ENCODE measurements at places on chromosomes 7 and 10.

- DNase-seq = no peak
Measured at GRCh38 chr10:112402917-112403316, 29.0 kb downstream of the ACSL5 start.

DNA sequence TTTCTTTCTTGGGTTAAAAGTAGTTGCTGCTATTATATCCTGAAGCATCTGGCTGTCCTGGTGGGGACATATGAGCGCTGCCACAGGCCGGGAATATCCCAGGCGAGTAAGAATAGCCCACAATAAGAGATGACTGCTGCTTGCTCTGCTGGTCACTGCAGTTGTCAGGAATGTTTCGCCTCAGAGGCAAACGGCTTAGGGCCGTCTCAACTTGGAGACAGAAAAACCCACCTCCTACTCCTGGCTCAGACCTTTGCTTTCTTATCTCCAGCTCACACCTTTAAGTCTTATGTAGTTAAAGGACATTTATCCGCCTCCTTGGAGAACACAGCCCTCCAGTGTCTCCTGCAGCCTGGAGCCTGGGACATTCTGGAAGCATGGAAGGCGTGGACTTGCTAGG lies at the start of gene GJD4:
GJD4 (plus strand) TSS at position 151 of the 400 bp plus-strand sequence; CDS start at position 378, 227 bp downstream.
- DNase-seq = no peak

DNA sequence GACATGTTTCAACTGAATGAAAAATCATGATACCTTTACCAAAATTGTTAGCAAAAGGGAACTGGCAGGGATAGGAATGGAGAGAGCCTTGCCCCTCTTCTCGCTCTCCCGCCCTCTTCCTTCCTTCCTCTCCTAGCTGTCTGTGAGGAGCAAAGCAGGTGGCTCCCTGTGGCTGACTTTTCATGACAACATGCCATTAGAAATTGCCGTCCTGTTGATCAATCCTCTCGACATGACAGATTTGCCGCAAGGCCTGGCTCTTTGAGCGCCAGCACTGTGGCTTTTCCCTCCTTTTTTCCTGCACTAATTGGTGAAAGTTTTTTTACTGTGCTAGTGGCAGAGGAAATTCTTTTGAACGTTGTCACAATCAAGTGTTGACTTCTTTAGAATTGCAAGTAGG lies 171.1 kb downstream of the TCF7L2 start:
- DNase-seq = peak; percentile 46

- DNase-seq = no peak
Measured at GRCh38 chr10:34153663-34154382, 661.3 kb downstream of the PARD3 start.

DNA sequence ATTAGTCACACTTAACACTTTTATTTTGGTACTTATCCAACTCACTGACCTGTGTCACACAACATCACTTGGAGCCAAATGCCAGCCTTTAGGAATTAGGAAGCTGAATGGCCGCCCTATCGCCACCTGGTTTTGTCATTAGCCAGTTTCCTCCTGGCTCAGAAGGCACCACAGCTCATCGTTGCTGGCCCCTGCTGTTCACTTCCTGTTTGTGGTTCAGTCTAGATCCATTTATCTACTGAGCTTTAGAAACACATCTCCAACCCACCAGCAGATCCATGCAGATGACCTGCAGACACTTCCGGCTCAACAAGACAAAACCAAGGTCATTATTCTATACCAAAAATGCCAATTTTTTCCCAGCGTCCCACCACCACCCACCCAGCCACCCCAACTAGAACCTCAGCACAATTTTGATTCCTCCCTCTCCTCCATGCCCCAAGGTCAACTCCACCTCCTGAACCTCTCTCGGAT lies 193.5 kb upstream of the NEBL start:
- DNase-seq = no peak

DNA sequence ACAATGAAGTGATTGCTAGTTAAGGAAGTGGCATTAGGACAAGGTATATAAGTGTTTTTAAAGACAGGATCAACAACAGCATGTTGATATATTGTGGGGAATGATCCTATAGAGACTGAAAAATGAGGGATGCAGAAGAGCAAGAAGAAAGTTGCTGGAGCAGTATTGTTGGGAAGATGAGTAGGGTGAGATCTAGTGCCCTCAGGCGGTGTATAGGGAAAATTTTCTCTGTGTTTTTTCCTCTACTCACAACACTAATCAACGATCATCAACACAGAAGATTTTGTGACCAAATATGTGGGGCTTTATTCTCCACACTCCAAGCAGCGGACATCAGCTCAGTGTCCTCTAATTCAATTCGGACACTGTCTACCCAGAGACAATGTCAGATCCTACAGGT lies 9.6 kb upstream of the PTTG1IP2 start:
- DNase-seq = no peak

DNA sequence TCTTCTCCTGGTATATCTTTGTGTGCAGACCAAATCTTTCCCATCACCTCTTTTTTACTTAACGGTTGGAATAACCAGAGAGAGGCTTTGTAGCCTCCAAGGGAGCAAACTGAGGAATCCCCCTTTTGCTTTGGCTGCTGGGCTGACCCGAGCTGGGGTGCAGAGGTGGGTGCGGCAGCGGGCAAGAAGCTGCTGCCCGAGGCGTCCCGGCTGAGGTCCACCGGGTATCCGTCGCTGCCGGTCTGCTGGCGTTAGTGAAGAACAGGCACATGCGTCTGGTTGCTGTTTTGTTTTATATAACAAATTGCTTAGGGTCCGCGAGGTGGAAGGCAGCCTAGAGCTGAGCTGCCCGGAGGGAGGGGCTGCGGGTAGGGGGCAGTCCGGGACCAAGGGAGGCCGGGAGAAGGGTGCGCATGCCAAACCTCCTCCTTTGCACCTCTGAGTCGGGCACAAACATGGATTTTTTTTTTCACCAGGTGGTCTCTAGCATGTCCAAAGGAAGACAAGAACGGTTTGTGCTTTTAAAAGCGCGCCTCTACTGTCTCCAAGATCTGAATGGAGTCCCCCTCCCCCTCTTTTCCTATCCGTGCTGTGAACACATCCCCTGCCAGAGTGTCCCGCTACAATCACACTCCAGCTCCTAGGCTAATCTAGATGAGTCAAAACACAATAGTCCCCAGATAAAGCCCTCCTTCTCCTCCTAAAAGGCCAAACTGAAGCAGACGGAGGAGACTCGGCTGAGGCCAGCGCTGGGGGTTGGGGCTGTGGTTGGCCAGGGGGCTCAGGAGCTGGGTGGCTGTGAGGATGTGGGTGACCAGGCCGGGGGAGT lies 6.8 kb upstream of the GATA3 start:
- DNase-seq = no peak

GRCh38 chr10:62652564-62652963 lies 152.0 kb upstream of the ADO start:
- DNase-seq = no peak

GRCh38 chr7:18573410-18574234 lies 78.1 kb downstream of the HDAC9 start:
- no peak for DNase-seq

DNA sequence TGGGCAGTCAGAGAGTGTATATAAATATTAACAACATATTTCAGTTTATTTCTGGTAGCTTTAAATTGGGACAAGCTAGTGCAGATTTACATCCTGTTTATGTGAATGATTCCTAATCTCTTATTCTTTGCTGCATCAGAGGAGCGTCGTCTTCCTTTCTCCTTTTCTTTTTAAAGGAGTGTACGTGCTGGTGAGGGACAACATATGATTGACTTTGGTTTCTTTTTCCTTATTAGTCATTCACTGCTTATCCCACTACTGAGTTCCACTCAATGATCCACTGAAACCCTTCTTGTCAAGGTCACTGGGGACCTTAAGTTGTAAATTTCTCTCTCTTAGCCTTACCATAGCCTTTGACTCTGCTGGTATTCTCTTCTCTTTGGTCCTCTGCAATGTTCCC lies 116.3 kb downstream of the EXOC4 start:
- DNase-seq = no peak

GRCh38 chr7:2261611-2262010 lies 19.6 kb downstream of the NUDT1 start:
- DNase-seq = no peak

- DNase-seq = no peak
Measured at GRCh38 chr10:93220296-93221170, 146.8 kb downstream of the CYP26A1 start.

DNA sequence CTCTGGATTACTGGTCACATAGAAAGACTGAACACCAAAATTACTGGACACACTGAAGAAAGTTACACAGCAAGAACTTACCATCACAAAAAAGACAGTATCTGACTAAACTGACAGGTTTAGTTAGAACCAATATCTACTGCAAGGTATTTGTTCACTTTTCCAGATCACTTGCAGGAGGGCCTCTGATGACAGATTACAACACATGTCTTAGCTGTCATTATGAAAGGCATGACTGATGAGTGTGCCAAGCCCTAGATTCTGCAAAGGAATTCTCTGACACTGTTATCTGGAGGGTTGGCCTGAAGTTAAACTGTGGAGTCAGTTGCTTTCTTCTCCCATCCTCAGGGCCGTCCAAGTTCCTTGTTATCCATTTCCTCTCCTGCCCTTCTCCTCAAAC lies 242.7 kb downstream of the KIF20B start:
- peak; percentile 49 for DNase-seq

DNA sequence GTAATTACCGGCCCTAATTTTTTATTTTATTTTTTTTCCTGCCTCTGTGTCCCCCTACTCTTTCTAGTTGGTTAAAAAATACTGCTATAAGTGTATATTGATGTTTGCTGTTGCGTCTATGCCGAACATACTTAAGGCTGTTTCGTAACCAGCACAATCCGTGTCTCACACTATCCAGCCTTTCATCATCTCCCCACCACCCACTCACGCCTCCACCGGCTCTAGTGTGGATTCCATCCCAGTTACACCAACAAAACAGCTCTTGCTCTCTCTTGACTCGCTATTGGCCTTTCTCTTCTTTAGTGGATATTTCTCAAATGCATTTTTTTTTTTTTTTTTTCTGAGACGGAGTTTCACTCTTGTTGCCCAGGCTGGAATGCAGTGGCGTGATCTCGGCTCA lies 70.1 kb upstream of the CAMK1D start:
- DNase-seq = peak; percentile 70

DNA sequence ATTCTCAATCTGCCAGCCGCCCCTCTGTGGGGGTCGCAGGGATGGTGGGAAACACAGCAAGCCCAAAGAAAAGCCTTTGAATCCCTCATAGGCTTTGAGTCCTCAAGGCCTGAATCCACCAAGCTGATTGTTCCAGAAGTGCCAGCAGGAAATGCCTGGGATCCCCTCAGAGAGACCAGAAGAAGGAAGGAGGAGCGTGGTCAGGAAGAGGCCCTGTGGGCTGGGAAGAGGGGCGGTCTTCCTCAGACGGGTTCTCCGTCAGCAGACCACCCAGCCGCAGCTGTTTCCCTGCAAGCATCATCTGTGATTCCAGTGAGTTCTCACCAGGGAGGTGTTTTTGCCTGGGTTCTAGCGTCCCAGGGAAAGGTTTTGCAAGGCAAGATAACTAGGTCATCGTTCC lies 190.0 kb upstream of the KLF6 start:
- DNase-seq = no peak

DNA sequence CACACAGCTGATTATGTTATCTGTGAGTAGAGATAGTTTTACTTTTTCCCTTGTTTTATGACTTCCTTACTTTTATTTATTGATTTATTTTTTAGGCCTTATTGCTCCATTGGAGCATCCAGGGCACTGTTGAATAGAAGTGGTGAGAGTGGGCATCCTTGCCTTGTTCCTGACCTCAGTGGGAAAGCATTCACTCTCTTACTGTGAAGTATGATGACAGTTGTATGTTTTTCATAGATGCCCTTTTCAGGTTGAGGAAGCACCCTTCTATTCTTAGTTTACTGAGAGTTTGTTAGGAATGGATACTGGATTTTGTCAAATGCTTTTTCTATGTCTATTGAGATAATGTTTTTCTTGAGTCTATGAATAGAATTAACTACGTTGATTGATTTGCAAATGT lies 88.6 kb downstream of the XRCC2 start:
- DNase-seq = no peak

DNA sequence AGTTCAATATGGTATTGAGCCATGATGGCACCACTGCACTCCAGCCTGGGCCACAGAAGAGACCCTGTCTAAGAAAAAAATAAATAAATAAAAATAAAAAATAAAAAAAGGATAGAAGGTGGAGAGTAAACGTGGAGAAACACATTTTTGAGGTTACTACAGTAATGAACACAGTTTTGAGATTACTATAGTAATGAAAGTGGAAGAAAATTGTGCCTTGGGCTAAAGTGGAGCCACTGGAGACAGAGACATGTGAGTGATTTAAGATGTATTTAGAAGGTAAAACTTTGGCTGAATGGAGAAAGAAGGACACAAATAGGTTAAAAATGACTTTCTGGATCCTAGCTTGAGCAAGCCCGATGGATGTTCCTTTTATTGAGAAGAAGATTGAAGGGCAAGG lies 76.8 kb downstream of the HGF start:
- no peak for DNase-seq

DNA sequence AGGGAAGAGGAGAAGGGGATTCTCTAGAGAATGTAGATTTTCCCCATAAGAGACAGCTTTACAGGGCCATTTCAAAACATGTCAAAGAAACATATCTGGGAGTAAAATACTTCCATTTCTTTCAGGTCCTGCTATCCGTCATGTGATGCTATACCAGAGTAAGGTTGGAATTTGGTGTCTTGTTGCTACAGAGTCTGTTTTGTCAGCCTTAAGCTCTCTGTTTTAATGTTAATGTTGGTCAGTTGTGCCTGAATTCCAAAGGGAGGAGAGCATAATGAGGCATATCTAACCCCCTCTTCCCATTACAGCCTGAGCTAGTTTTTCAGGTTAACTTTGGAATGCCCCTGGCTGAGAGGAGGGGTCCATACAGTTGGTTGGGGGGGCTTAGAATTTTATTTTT lies 94.7 kb upstream of the CCDC71L start:
- DNase-seq = peak; percentile 55

DNA sequence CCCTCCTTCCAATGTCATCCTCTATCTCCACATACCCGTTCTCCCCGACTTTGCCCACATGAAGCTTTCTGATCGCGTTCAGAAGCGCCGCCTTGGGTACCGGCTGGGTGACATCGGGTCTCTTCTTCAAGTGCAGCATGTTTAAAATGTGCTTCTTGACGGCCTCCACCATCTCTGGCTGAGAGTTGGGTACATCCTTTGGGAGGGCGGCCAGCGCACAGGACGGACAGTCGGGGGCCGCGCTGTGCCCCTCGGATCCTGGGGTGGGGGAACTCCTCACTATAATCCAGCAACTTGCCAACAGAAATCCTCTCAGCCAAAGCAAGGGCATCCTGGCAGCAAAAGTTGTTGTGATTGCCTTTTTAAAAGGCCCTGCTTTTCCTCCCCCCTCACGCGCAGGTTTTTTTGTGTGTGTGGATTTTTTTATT lies 2.8 kb downstream of the INHBA start:
- no peak for DNase-seq

DNA sequence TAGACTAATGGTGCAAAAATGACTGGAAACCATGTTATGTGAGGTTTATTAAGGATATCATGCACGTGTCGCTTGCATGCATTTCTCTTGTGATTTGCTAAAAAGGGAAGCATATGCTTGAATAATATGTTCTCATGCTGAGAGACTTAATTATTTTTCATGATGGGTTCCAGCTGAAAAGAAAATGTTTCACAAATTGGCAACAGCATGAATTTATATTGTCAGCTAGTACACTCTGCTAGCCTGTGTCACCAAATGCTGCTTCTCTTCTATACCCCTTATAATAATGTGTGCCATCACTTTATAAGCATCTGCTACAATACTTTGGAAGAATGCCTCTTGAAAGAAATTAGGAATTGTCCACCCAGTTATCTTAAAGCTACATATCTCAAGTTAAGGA lies 63.0 kb downstream of the GNAI1 start:
- DNase-seq = no peak

GRCh38 chr7:154832557-154833138 lies 170.3 kb downstream of the PAXIP1 start:
- peak; percentile 71 for DNase-seq
